ENCODE measurements at places on chromosomes 12 and 14.

- DNase-seq: no peak
Observed at GRCh38 chr12:44019118-44019517, 183.2 kb downstream of the TMEM117 start.

DNA sequence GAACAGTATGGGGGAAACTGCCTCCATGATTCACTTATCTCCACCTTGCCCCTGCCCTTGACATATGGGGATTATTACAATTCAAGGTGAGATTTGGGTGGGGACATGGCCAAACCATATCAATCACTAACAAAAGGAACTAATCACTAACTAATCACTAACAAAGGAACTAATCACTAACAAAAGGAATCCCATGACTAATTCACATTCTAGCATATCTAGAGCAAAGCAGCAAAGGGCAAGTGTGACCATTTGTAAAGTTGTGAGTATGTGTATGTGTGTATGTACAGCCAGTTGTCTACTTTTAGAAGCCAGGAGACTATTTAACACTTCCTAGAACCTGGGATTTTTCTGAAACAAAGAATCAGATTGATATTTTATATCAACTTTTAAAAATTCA lies 30.9 kb upstream of the PCED1B start:
- DNase-seq: no peak

- DNase-seq: no peak
Observed at GRCh38 chr12:51672334-51672733, 81.3 kb downstream of the SCN8A start.

- DNase-seq: no peak
Observed at GRCh38 chr12:101946233-101946611, 68.8 kb downstream of the DRAM1 start.

- no peak for DNase-seq
Observed at GRCh38 chr14:93643676-93644075, 144.6 kb downstream of the PRIMA1 start.

GRCh38 chr12:119751961-119752360 lies 84.0 kb downstream of the PRKAB1 start:
- no peak for DNase-seq

- no peak for DNase-seq
Observed at GRCh38 chr14:35355981-35356841, 48.3 kb downstream of the NFKBIA start.

DNA sequence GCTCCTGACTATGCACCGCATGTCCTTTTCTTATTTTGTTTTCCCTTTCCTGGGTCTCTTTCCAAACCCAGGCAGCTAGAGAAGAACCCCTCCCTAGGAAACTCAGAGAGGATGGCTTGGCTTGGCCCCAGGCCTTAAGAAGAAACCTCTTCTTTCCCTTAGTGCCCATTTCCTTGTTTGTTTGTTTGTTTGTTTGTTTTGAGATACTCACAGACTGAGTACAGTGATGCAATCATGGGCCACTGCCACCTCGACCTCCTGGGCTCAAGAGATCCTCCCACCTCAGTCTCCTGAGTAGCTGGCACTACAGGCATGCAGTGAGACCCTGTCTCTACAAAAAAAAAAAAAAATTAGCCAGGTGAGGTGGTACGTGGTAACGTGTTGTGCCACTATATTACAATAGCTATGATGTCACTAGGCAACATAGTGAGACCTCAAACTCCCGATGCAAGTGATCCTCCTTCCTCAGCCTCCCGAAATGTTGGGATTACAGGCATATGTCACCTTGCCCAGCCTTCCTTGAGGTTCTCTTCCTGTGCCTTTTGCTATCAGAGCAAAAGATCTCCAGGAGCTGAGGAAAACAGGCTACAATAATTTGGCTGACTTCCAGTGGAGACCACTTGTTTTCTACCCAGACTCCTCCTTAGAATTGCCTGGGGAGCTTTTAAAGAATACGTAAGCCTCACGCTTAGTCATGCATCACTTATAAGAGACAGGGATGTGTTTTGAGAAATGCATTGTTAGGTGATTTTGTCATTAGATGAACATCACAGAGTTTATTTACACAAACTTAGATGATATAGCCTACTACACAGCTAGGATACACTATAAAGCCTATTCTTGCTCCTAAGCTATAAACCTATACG lies 34.5 kb upstream of the LGALS3 start:
- no peak for DNase-seq

GRCh38 chr12:9319842-9320173 lies 111.6 kb upstream of the PZP start:
- no peak for DNase-seq

DNA sequence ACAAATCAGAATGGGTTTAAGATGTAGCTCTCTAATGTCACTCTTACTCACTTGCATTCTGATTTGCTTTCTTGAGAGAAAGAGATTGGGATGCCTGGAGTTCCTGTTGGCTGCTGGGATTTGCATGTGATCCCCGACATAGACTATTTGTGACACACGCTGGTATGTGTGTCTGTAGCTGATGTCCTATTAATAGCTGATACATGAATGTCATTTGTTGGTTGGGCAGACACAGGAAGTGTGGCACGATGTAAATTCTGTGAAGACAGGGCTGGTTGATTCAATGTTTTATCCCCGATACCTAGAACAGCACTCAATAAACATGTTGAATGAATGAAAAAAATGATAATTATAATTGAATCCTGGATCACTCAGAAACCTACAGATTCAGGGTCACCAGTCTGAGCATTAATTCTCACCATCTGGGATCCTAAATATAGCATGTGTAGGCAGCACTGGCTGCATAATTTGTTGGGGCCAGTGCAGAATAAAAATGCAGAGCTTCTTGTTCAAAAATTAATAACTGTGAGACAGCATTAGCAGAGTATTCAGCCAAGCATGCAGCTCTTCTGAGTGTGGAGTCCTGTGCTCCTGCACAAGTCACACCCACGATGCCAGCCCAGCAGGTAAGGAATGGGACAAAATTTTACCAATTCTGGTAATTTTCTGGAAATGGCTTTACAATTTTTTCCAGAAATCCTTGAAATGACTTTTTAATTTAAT lies 35.5 kb upstream of the SOCS2 start:
- DNase-seq: no peak

GRCh38 chr14:33504246-33505099 lies 446.4 kb downstream of the EGLN3 start:
- no peak for DNase-seq

GRCh38 chr12:96457191-96457930 lies 32.0 kb upstream of the CFAP54 start:
- no peak for DNase-seq

GRCh38 chr14:55450539-55450938 lies 10.1 kb upstream of the TBPL2 start:
- no peak for DNase-seq

DNA sequence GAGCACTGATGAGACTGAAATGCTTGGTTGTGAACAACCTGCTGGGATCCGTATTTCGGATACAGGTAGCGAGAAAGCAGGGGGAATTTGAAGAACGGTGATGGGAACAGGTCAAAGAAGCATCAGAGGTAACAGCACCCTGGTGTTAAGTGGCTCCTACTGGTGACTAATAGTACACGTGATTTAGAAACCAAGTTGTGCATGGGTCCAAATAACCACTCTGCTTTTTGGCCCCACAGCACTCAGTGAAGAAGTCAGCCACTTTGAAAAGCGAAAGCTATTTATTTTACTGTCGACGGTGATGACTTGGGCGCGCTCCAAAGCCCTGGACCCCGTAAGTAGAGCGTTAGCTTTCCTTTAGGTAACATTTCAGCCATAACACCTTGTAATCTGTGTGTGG lies 16.7 kb downstream of the AK7 start:
- DNase-seq: no peak

- no peak for DNase-seq
Observed at GRCh38 chr12:89932954-89933353, 224.3 kb upstream of the ATP2B1 start.

- peak; percentile 23 for DNase-seq
Observed at GRCh38 chr12:5745251-5745888, 199.7 kb downstream of the ANO2 start.

GRCh38 chr14:35979531-35979930 lies 153.4 kb downstream of the BRMS1L start:
- DNase-seq: no peak

GRCh38 chr12:70640901-70641300 lies 3.7 kb upstream of the PTPRB start:
- DNase-seq: no peak

GRCh38 chr12:3728686-3729085 lies 24.2 kb downstream of the CRACR2A start:
- no peak for DNase-seq

GRCh38 chr14:105818712-105819005 lies 292.3 kb downstream of the TMEM121 start:
- DNase-seq: no peak

DNA sequence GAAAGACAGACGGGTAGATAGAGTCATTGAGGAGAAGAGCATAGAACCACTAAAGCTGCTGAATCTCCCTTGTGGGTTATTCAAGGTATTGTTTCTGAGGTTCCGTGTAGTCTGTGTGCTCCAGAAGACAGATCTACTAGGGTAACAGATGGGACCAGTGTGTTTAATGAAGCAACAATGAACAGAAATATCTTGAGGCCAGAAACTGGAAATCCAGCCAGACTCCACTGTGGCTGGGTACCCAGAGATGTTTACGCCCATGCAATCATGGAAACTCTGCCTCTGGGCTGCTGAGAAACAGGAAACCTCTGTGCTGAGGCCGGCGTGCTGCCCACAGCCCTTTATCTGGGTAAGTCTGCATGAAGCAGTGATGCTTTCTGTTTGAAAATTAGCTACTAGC lies 8.3 kb downstream of the PROX2 start:
- DNase-seq: no peak

DNA sequence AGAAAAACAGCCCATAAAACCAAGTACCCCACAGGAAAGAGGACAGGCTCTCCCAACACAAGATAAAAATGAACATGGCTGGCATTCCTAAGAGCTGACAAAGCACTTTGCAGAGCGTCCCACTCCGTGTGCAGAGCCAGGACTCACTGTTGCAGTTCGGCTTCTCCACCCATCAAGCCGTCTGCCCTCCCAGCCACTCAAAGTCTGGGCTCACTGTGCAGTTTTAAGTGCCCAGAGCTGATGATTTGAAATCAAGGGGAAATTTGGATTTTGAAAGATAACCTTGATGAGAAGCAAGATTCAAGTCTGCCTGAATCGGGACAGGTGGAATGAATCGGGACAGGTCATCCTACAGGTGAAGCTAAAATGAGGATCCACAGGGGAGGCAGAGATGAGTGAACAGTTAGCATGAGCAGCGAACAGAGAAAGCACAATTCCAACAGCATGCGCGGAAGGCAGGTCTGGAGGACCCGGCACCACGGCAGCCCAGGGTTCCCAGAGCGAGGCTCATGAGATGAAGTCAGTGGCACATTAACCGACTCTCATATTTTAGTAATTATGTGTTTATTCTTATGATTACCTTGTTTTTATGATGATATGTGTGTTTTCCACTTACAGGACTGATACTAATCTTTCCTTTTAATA lies 39.8 kb upstream of the GPR68 start:
- no peak for DNase-seq

- no peak for DNase-seq
Observed at GRCh38 chr14:95667249-95667693, 19.0 kb upstream of the TCL1B start.

DNA sequence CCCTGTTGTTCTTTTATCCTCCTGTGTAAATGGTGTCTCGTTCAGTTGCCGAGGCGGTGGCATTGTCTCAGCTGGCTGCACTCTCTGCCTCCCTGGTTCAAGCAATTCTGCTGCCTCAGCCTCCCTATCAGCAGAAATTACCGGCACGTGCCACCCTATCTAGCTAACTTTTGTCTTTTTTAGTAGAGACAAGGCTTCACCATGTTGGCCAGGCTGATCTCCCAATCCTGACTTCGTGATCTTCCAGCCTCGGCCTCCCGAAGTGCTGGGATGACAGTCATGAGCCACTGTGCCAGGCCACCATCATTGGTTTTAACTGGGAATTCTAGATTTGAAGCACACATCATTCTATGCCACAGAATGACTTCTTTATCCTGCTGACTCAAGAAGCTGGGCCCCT lies 175.3 kb upstream of the ALG10B start:
- DNase-seq: no peak

DNA sequence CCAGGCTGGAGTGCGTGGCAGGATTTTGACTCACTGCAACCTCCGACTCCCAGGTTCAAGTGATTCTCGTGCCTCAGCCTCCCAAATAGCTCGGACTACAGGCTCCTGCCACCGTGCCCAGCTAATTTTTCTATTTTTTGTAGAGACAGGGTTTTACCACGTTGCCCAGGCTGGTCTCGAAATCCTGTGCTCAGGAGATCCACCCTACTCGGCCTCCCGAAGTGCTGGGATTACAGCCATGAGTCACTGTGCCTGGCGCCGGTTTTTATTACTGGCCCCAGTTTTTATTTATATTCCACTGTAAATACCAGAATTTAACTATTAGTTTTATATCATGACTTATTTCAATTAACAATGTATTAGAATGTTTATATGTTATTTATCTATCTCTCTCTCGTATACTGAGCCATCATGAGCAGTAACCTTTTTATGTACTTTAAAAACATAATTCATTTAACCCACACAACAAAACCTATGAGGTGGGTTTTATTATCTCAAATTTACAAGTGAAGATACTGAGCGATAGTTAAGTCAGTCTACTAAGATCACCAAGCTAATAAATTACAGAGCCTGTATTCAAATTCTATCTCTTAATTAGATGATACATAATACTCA lies 47.8 kb downstream of the HECTD1 start:
- DNase-seq: no peak

DNA sequence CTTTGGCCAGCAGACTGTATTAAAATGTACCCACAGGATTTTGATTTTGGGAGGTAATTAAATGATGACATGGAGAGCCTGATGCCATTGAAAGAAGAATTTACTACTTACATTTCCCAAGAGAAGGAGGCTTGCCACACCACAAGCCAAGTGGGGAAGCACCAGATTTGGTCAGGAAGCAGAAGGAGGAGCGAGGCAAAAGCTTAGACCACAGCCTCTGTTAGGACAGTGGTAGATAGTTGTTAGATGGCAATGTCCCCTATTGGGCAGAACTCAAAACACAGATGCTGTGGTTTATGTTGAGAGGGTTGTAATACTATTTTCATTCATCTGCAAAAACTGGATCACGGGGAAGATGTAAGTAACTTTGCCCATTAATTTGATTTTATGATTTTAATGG lies 709.4 kb downstream of the VRK1 start:
- no peak for DNase-seq

DNA sequence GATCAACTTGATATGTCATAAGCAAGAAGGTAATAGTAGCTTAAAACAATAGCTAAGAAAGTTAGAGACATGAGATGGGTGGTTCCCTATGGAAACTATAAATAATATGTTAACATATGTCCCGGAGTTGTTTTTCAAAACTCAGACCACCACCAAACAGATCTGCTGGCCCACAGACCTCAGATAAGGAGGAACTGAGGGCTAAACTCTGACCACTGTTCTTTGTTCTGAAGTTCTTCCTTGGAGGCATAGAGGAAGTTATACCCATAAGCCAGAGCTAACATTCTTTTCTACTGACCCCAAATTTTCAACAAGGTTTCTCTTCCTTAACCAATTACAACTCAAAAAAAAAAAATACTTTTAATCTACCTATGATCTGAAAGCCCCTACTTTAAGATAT lies 156.1 kb upstream of the FSCB start:
- DNase-seq: no peak

DNA sequence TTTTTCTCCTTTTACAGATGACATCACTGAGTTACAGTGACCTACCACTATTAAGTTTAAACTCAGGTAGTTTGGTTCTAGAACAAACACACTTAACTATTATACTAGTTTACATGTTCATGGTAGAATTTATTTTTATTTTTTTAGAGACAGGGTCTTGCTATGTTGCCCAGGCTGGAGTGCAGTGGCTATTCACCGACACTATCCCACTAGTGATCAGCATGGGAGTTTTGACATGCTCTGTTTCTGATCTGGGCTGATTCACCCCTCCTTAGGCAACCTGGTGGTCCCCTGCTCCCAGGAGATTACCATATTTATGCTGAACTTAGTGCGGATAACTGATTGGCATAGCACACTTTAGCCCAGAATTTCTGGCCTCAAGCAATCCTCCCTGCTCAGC lies 66.4 kb upstream of the LTA4H start:
- DNase-seq: no peak
